ENCODE measurements at places on chromosomes 16 and 17.

GRCh38 chr16:86854058-86854621 lies 275.8 kb downstream of the FOXL1 start:
- no peak for DNase-seq

GRCh38 chr17:46831573-46832330 lies 13.3 kb upstream of the WNT3 start:
- DNase-seq = no peak

DNA sequence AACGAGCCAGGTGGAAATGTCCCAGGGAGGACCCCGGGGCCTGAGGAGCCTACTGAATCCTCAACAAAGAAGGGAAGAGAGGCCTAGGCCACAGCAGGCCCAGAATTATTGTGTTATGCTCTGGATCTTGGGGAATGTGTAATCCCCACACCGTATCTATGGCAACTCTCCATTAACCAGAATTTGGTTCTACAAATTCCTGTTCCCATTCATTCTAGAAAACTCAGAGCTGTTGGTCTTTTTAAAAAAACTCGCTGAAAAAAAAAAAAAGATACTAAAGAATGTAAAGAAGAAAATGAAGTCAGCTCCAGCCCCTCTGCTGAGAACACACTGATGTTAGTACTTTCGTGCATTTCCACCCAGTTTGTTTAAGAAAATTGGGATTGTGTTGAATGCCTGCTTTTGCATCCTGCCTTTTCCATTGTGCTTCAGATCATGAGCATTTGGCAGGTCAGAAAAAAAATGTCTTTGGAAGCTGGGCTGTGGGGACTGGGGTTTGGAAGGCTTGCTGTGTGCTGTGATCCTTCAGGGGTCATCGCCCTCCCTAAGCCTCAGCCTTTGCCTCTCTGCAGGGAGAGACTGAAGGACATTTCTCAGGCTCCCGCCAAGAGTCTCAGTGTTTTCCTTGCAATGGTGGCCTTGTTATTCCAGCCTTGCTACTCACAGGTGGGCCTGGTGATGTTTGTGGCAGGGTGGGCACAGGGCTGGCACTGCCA lies 69.5 kb downstream of the SREBF1 start:
- no peak for DNase-seq

DNA sequence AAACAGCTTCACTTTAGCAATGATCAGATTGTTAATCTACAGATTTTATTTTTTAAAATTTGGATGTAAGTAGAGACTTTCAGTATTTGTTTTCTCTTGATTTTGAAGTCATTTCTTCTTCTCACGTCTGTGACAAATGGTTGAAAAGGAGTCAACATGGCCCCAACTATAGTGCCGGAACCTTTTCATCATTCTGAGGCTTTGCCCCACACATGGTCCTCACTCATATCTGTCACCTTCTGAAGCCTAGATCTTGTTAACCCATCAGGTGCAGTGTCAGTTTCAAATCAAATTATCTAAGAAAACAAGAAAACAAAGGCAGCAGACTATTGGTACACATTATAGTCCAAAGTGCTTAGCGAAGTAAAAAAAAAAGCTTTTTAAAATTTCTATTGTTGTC lies 124.1 kb downstream of the TRIM37 start:
- no peak for DNase-seq

Data from stimulated activated naive B cell treated with anti-CD40 and anti-IgM and Interleukin-4, amounts not matched to agents 10 μg/mL and 1 μg/mL and 100 μg/mL, for 72 hours (primary cell).